ENCODE measurements at places on chromosomes 6 and 20.

DNA sequence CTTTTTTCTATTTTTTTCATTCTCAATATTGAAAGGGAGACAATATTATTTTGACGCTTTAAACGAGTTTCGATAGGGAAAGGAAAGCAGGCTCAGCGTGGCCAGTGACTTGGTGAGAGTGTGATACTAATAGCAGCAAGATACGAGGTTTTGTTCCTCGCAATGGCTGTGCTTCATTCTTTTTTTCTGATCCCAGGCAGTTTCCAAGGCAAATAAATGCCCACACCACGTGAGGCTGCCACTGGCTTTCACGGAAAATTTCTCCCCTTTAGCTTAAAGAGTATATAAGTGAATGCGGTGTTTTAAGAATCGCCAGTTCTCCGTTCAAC lies 196.4 kb upstream of the ZNF184 start:
- DNase-seq = no peak

GRCh38 chr20:56229812-56230211 lies 18.7 kb upstream of the MC3R start:
- DNase-seq = no peak

- DNase-seq = no peak
Observed at GRCh38 chr6:108760126-108761050, 87.8 kb upstream of the ARMC2 start.

DNA sequence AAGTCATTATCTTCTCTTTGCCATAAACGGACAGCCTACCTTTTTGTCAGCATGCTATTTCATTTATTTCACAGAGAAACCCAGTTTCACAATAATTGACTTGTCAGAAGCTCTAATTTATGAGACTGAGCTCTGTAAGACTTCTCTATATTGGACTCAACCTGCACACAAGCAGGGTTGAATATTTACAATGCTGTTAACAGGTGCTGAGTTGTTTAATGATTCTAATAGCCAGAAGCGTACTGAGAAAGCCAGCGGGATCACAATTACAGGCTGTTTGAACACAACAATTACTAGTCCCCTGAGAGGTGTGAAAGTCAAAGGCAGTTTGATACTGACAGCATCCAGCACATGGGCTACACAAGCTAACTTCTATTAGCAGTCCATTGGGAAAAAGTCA lies 128.2 kb upstream of the SIM1 start:
- DNase-seq = no peak

- no peak for DNase-seq
Observed at GRCh38 chr6:8268606-8269005, 166.3 kb upstream of the EEF1E1 start.

DNA sequence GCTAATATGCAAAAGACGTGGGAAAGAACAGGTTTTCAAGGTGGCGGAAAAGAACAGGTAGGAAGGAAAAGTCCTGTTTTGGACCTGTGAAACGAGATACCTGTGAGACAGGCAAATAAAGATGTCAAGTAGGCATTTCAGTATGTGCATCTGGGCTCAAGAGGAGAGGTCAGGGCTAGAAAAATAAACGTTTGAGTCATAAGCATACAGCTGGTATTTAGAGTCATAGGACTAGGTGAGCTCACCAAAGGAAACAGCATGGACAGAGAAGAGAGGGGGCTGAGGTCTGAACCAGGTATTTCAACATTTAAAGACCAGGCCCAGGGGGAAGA lies 14.9 kb downstream of the MTFR2 start:
- no peak for DNase-seq

GRCh38 chr6:31202259-31203166 lies 32.0 kb upstream of the POU5F1 start:
- DNase-seq = no peak

DNA sequence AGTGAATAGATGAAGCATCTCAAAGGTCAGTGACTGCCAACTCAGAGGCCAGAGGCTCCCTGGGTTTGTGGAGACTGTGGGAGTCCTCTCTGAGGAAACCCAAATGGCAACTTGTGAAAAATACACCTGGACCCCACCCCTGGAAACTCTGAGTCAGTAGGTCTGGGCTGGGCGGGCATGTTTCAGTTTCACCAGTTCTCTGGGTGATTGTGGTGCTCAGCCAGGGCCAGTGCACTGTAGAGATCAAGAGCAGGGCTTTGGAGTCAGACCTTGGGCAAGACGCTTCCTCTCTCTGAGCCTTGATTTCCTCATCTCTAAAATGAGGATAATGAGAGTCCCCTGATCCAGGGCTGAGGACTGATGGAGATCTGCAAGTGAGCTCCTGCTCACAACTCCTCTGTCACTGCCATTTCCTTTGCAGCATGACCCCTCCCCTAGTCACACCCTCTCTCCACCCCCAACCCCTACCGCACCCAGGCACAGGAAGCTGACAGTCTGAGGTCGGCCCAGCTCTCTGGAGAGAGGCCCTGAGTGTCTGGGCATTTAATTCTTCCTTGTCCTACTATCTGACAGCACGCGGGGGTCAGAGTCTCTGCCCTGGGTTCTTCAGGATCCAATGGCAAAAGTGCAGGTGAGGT lies 5.1 kb downstream of the DEF6 start:
- DNase-seq = no peak

GRCh38 chr6:168216117-168216516 lies 103.5 kb downstream of the DACT2 start:
- DNase-seq = no peak

GRCh38 chr6:147434516-147434915 lies 74.0 kb upstream of the SAMD5 start:
- no peak for DNase-seq

- no peak for DNase-seq
Observed at GRCh38 chr6:139960671-139961070, 586.2 kb upstream of the CITED2 start.

GRCh38 chr6:108260126-108260808 lies 573 bp downstream of the SNX3 start:
- DNase-seq = no peak

DNA sequence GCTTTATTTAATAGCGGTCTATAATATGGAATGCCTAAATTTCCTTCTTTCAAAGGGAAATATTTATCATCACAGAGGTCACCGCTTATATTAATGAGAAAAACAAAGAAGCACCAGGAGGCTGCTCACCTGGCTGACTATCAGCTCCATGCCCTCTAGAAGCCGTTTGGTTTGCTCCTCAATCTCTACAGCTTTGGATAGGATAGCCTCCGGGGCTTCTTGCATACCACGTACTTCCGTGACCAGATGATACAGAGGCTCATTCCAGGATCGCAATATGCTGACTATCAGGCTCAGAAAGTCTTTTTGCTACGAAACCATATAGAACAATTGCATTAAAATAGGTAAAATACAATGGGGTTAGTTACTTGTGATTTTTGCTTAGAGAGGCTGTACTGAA lies 6.8 kb downstream of the PRL start:
- DNase-seq = no peak

DNA sequence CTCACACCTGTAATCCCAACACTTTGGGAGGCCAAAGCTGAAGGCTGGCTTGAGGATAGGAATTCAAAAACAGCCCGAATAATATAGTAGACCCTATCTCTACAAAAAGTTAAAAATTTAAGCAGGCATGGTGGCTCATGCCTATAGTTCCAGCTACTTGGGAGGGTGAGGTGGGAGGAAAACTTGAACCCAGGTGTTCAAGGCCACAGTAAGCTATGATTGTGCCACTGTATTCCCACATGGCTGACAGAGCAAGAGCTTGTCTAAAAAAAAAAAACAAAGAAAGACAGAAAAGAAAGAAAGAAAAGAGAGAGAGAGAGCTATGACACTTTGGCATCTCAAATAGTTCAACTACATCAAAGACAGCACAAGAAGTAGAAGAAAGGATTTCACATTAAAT lies 33.2 kb downstream of the DCDC2 start:
- no peak for DNase-seq

GRCh38 chr20:53652090-53652858 lies 58.6 kb upstream of the ZNF217 start:
- no peak for DNase-seq

- no peak for DNase-seq
Observed at GRCh38 chr6:24252280-24252679, 105.6 kb downstream of the DCDC2 start.

DNA sequence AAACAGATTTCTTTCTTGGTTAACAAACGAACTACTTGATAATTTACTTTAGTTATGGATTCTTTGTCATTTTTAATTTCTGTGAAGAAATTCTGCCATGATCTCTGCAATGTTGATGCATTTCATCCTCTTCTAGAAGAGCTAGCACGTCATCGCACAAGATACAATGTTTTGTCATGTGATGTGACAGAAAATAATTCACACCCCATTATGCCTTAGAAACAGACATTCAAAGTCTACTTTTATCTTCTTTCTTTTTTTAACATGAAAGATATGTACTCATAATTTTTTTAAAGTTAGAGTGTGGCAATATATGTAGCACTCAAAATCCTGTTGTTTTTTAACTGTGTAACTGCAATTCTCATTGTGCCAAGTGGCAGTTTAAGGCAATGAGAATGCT lies 39.6 kb upstream of the NELFCD start:
- no peak for DNase-seq

DNA sequence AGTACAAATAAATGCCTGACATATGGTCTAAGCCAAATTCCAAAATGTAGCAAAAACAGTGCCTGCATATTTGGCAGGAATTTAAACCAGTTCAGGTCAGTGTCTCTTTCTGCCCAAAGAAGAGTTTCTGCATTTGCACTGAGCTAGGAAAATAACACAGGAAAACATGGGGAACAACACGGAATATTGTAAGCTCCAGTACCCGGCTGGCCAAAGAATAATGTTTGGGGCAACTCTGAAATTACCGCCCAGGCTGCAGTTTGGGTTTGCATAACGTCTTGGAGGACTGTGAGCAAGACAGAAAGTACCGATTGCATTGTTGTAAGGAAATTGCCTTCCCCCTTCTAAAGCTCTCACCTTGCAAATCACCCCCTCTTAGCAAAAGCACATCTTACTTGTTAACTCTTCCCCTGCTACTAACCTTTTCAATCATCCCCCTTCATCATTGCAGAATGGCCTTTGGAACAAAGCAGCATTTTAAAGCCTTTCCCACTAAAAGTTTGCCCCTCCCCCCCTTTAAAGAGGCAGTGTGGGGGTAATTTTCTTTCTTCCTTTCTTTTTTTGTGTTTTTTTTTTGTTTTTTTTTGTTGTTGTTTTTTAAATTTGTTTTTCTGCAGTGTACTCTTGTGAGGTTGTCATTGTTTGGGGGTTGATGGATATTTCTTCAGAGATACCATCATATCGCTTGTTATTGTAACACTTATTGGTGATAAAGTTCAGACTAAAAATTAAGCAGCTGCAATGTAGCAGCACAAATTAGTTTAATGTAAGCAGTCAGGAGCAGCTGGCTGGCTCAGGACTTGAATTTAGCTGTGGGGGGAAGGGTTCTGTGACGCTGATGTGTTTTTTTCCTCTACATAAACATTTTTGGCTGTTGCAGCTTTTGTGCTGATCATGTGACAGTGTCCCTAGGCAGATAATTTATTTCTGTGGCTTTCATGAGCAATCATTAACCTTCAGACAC lies 100.0 kb upstream of the CITED2 start:
- no peak for DNase-seq

DNA sequence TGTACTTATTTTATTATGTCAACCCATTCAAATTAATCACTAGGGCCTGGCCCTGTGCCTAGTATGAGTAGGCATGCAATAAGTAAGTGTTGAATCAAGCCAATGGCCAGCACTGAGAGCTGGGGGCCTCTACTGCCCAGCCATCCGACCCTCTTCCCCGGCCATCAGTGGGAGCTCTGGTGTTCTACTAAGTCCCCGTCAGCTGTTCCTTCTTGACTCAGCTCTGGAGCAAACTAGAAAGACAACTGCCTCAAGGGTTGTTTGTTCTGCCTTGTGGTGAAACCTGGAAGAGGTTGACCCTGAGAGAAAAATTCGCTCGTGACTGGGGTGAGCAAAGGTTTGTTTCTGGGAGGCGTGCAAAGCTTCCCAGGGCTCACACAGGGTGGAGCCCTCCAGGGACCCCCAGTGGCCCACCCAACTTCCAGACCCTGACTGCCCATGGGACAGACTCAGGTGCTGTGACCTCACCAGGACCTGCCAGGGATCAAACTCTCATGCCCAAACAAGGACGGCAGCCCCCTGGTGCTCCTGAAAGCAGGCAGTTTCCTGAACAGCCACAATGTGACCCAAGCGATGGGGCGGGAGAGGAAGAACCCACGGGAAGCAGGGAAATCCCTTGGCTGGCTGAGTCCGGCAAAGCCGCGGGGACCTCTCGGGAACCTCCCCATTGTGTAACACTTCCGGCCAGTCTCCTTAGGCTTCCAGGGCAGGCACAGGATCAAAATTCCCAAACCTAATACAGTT lies 50.4 kb downstream of the BANF2 start:
- DNase-seq = no peak

DNA sequence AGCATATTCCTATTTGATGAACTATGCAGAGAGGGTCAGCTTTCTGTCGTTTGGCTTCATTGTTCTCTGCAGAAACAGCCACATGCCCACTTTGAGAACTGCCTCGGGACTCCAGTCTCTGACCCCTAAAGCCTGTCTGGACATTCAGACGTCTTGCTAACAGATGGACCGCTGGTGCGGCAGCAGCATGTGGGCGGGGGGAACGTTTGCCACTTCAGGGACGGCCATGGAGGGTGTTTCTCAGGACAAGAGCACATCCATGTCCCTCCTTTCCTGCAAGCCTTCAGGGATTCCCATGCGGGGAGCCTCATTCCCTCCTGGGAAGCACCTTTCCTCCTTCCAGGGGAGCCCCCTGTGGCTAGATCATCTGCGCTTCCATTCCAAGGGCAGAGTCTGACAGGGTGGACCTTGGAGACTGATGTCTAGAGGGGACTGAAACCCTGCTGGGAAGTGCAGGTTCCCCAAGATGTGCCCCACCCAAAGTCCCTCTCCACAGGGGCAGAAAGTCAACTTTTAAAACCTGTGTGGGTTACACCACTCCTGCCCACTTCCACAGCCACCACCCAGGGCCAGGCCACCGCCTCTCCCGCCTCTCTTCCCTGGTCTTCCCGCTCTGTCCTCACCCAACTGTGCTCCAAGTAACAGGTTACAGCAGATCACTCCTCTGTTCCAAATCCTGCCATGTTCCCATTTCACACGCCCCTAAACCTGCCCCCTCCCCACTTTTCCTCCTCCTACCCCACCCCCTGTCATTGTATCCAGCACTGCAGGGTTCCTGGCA lies 94.8 kb upstream of the PMEPA1 start:
- no peak for DNase-seq

DNA sequence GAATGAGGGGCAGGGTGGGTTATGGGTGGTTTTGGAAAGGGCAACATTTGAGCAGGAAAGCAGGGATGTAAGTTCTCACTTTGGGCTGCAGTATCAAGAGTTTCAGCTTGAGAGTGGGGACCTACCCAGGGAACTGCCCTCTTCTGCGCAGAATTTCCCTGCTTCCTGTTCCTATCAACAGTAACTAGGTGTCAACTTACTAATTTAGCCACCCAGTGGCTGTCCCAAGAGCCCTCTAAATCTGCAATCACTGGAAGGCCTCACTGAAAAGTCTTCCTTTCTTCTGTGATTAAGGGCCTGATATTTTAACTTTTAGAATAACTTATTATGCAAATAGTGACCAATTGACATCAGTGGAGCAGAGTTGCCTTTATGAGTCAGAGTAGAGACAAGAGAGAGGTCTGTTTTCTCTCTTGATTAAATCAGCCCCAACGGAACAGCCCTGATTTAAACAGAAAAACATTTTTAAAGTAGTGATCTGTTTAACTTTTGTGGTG lies 118.2 kb upstream of the RIPOR2 start:
- no peak for DNase-seq

Data from GOT3 (cell line).